ENCODE measurements at places on chromosomes 13 and 19.

DNA sequence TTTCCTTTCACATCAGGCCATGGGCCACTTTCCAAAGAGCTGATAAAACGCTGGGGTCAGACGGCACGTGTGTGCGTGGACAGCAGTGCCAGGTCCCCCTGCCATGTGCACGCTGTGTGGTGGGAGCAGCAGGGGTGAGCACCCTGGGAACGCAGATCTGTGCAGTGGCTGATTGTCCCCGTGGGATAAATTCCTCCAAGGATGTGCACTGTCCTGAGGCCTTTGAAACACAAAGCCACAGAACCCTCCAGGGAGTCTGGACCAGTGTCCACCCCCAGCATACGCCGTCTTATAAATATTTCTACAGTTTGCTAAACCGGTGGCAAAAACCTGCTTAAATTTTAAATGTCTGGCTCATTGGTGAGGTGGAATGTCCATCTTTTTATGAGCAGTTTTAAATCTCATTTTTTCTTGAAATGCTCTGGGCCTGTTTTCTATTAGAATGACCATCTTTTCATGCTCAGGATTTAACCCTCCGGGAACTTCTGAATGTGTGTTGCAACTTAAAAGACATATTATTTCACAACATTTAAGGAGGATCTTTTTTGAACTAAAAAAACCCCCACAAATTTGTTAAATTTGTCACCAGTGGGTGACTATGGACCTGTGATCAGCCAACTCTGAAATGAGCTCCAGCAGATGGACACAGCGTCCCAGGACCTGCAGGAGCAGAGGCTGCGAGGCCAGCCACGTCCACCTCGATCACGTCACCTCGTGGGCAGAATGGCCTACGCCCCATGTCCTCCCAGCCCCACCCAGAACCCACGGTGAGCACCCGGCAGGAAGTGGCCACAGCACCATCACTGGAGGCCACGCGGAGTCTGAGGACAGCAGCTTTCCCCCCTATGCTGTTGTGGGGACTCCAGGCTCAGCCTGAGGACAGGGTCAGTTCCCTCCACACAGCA, 68.6 kb downstream of the RASA3 start:
- DNase-seq, result no peak

- peak; percentile 55 for DNase-seq
Measured at GRCh38 chr19:56252699-56253422, 19.7 kb upstream of the EDDM13 start.

GRCh38 chr13:54614726-54615125, 1586.1 kb downstream of the OLFM4 start:
- no peak for DNase-seq

DNA sequence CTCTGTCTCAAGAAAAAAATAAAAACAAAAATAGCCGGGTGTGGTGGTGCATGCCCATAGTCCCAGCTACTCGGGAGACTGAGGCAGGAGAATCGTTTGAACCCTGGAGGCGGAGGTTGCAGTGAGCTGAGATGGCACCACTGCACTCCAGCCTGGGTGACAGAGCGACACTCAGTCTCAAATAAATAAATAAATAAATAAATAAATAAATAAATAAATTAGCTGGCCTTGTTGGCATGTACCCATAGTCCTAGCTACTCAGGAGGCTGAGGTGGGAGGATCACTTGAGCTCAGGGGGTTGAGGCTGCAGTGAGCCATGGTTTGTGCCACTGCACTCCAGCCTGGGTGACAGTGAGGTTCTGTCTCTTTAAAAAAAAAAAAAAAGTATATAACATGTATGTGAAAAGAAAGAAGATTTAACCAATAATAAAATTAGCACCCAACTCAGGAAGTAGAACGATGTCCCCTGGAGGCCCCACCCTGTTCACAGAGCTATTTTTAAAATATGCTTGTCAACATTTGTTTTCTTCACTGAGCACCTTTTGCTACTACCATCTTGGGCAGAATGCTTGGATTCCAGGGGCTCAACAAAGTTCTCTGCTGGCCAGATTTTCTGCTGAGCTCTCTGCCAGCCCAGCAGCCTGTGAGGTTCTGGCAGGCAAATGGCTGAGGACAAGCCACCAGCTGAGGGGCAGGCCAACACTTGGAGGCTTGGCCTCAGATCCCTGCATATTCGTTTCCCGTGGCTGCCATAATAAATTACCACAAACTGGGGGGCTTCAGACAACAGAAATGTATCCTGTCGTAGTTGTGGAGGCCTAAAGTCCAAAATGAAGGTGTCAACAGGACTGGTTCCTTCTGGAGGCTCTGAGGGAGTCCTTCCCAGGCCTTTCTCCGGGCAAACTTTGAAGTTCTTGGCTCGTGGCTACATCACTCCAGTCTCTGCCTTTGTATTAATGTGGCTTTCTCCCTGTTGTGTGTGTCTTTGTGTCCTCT, 5.2 kb downstream of the SLC25A42 start:
- no peak for DNase-seq

GRCh38 chr13:50726164-50726563, 117.3 kb downstream of the DLEU7 start:
- no peak for DNase-seq

- no peak for DNase-seq
Measured at GRCh38 chr19:55172741-55173140, 6.3 kb upstream of the DNAAF3 start.
